NCI-H187 (cell line): ENCODE measurements at places on chromosomes 6 and 20.

GRCh38 chr6:37667050-37667814 lies 30.5 kb downstream of the MDGA1 start:
- DNase-seq, result no peak

- no peak for DNase-seq
Observed at GRCh38 chr6:82144007-82144851, 103.3 kb downstream of the IBTK start.

GRCh38 chr20:24577271-24577909 lies 108.0 kb downstream of the SYNDIG1 start:
- no peak for DNase-seq

DNA sequence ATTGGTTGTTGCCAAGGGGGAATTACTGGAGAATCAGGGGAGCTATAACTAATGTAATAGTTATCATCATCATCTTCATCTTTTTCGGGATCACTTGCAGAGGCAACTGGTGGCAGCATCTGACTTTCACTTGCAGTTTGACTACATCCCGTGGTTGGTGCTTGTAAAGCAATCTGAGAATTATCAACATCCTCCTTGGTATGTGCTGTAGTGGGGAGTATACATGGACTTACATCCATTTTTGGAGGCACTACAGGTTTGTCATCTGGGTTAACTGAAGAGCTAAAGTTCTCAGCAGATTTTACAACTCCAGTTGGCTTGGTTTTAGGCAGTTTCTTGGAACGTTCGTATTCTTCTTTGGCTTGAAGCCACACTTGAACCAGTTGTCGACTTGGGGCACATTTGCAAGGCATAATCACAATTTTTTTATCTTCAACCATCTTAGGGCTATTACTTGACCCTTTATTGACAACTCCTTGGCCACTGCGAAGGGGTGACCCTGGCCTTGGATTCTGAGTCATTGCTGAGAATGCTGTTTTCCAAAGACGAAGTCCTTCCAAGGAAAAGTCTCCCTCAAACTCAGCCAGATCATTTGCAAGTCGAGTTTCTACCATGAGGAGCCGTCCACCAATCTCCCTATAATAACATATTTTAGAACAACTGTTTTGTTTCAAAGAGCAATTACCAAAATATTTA lies 115.5 kb downstream of the REV3L start:
- DNase-seq, result no peak

GRCh38 chr6:149063468-149063867 lies 254.0 kb upstream of the TAB2 start:
- DNase-seq, result no peak

DNA sequence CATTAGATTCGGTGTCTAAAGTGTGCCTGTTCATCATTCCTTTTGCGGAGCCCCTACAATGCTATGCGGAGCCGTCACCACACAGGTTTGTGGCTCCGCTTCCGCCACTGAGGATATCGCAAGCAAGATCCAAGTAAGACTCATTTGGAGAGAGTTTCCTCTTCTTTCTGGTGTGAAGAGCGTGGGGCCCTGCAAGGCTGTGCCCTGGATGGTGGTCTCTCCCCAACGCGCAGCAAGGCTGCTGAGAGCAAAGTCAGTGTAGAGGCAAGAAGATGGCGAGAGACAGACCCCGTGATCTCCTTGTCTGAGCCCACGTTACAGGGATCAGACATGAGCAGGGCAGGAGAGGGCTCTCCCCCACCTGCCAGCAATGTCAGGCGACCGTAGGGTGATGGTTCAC lies 96.3 kb upstream of the AFDN start:
- DNase-seq, result no peak

- no peak for DNase-seq
Observed at GRCh38 chr6:82906489-82906888, 159.2 kb downstream of the UBE3D start.

GRCh38 chr6:160431226-160431625 lies 83.0 kb downstream of the SLC22A3 start:
- no peak for DNase-seq

GRCh38 chr20:15333170-15333569 lies 995.8 kb upstream of the FLRT3 start:
- no peak for DNase-seq

GRCh38 chr6:138500045-138500665 lies 861 bp upstream of the NHSL1 start:
- DNase-seq, result no peak

DNA sequence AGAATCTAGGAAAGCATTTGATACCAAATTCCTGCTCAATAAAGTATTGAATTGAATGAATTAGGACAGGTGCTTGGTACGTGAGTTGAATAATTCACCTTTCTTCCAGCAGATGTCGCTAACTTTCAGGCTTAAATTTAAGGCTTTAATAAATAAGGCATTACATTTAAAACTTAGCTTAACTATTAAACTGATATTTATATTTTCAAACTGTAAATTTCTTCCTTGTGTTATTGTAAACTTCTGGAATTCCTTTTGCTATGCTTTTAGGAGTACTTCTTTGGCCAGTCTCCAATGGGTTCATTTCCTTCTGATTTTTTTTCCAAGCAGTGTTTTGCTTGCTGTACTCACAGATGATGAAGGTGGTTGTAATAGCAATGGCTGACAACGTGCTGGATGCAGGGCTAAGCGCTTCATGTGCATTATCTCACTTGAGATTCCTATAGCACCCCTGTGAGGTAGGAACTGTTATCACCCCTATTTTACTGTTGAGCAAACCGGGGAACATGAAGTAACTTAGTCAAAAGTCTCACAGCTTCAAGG lies 71.3 kb upstream of the SLC2A12 start:
- no peak for DNase-seq

- no peak for DNase-seq
Observed at GRCh38 chr20:10584371-10584770, 89.4 kb downstream of the JAG1 start.

DNA sequence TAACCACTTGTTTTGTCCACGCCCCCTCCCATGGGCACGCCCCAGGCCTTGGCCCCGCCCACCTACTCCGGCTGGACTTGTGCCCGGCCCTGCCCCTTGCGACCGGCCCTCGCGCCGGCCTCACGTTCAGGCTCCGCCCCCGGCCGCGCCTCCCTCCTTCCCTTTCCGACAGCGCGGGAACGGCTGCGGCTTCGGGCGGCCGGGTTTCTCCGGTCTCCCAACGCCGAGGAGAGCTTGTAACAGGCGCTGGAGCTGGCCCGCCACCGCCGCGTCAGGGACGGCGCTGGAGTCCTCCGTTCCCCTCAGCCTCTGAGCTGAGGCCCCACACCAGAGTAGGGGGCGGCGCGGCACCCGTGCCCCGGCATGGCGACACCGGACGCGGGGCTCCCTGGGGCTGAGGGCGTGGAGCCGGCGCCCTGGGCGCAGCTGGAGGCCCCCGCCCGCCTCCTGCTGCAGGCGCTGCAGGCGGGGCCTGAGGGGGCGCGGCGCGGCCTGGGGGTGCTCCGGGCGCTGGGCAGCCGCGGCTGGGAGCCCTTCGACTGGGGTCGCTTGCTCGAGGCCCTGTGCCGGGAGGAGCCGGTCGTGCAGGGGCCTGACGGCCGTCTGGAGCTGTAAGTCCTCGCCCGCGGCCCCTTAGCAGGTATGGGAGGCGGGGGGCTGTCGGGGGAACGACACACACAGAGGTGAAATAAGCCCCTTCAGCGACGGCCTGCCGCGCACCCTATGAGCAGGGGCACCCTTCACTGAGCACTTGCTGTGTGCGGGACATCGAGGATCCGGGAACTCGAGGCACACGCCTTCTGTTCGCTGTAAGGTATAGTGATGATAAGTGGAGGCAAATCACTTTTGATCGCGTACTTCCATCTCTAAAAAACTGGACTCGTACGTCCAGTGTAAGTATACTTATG lies at the start of gene FANCE:
Gene FANCE (plus strand): TSS at position 156 of the 908 bp plus-strand sequence. CDS start 208 bp downstream, at position 364.
- DNase-seq, result peak; percentile 83

- DNase-seq, result no peak
Observed at GRCh38 chr6:39333644-39334438, 11.3 kb upstream of the KCNK16 start.

GRCh38 chr6:11845664-11846577 lies 67.3 kb upstream of the ADTRP start:
- no peak for DNase-seq

GRCh38 chr20:1802385-1803060 lies 92.7 kb upstream of the SIRPA start:
- DNase-seq, result no peak

- DNase-seq, result no peak
Observed at GRCh38 chr20:4775322-4776078, 53.8 kb downstream of the PRND start.

DNA sequence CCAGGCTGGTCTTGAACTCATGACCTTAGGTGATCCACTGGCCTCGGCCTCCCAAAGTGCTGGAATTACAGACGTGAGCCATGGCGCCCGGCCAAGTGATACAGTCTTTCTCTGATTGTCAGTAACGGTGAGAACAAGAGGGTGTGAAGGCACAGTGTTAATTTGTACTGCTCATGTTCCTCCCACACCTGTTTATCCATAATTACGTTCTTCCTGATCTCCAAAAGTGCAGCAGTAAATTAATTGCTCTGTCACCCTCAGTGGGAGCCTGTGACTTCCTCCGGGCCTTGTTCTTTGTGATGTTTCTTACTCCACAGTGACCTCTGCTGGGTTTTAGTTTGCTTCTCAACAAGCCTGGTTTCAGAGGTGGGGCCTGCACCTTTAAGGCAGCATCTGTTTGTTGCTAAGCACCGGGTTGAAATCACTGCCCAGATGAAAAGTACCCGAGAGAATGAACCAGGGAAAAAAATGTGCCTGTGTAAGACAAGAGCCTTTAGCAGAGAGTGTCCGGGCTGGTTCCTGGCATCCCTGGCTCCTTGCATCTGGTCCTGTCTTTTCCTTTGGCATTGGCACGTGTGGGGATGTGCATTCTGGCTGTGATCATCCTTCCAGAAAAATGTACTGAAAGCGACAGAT lies 89.1 kb upstream of the CLDN20 start:
- DNase-seq, result peak; percentile 7

DNA sequence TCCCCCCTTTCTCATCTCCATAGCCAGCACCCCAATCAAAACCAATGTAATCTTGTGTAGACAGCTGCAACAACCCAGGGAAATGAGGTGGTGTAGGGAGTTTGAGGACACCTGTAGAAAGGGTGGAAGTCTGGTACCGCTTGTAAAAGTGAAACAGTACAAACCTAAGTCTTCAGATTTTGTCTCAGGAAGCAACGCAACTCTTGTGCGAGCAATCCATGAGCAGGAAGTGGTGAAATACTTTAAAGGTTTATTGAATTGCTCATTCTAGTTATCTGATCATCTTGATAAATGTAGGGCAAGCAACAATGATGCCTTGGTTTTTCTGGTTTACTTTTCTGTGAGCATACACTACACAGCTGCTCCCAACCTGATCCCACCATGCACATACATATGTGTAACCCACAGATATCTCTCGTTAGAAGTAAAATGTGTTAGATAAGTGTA lies 71.1 kb upstream of the THEMIS start:
- no peak for DNase-seq

GRCh38 chr6:122718616-122719015 lies 60.9 kb upstream of the FABP7 start:
- no peak for DNase-seq

GRCh38 chr6:158849899-158850806 lies 31.0 kb upstream of the EZR start:
- no peak for DNase-seq

- DNase-seq, result no peak
Observed at GRCh38 chr6:83885984-83886383, 26.5 kb downstream of the CYB5R4 start.

- DNase-seq, result no peak
Observed at GRCh38 chr6:41970436-41970846, 28.8 kb upstream of the CCND3 start.

DNA sequence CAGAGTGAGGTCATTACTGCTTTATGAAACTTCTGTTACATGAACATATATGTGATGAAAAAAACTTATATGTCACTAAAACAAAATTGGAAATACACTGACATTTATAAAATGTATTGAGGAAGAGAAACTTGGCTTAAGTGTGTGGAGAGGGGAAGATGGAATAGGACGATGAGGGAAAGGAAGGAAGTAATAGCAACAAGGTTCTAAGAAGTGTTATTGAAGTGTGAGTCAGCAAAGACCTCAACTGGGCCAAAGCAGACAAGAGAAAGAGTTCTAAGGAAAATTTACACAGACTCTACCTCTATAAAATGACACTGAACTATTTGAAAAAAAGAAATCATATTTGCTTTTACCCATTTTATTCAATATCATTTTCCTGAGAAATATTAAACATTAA lies 38.3 kb downstream of the SNX3 start:
- DNase-seq, result no peak

GRCh38 chr20:2386516-2387179 lies 5.9 kb downstream of the TGM6 start:
- DNase-seq, result no peak

DNA sequence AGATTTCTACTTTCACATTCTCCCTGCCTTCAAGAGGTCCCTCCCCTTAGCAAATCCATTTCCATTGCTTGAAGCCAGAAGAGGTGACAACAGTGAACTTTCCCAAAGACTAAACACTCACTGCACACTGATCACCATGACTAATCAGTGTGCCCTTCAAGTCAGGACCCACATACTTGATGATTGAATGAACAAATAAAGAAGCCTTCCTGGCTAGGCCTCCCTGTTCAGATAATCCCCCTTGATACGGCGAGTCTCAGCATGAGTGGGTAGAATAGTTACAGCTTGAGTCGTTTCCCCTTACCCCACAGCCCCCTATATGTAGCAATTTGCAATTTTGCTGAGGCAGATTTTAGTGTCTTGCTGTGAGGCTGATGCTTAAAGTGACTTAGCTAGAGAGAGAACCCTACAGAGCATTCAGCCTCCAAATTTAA lies 102.2 kb downstream of the UNC5CL start:
- DNase-seq, result no peak

- no peak for DNase-seq
Observed at GRCh38 chr20:63578224-63579016, 4.4 kb upstream of the HELZ2 start.

DNA sequence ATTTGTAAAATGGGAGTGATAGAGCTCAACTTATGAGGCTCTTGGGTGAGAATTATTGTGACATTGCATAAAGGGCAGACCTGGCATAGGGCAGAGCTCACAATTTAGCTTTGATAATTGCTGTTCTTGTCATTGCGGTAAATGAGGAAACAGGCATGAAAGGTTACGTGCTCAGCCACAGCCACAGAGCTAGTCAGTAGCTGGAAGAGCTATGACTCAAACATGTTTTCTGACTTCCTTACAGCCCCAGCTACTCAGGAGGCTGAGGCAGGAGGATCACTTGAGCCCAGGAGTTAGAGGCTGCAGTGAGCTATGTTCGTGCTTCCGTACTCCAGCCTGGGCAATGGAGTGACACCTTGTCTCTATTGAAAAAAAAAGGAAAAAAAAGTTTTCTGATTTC lies 3.5 kb upstream of the GHRH start:
- DNase-seq, result no peak
